Activated CD4-positive, CD25-positive, alpha-beta regulatory T cell (primary cell): ENCODE measurements at places on chromosomes 6 and 20.

GRCh38 chr6:96789871-96790270, 47.4 kb downstream of the GPR63 start:
- no peak for DNase-seq

DNA sequence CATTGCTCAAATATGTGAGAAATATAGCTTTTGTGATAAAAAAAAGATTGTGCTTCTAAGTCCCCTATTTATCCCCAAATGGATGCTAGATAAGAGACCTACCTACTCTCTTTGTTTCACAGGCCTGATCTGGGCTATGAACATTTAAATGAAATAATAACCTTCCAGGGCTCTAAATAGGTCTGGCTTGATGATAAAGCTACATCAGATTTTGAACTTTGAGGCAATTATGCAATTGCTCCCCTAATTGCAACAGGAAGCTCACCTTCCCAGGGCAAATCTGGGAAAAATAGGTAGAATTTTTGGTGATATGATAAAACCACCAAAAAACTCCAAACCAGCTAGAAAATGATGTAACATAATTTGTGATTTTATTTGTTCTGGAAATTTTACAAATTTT, 624.5 kb downstream of the PKHD1 start:
- DNase-seq = no peak

GRCh38 chr20:21089391-21089790, 16.8 kb downstream of the LINC00237 start:
- no peak for DNase-seq

DNA sequence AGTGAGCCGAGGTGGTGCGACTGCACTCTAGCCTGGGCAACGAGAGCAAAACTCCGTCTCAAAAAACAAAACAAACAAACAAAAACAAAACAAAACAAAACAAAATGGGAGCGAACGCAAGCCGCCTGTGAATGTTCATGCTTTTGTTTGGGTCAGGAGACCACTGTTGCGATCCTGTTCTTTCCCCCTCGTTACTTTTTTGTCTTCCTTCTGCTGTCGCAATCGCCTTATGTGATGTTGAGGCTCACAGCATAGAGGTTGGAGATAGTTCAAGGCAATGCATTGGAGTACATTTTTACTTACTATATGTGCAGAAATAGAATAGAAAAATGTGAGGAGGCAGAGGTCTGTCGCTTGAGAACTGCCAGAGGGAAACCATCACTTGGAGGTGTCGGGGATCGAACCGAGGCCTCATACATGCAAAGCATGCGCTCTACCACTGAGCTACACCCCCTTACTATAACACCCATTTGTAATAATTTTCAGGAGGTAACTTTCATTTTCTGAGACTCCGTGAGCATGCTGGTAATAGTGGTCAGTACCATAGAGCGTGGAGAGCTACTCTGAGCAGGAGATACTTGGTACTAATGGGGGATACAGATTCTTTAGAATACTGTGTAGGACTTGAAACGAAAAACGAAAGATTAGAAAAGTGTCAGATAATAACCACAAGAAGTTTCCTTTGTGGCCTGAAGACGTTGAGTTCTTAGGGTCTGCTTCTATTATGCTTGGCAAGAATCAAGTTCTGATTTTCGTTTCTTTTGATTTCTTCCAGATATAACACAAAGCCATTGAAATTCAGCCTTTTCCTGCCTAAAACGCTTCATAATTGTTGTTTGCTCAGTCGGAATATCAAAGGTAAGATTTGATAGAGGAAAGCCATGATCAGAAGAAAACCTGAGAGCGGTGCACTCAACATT, 121.1 kb downstream of the TRIM27 start:
- no peak for DNase-seq

DNA sequence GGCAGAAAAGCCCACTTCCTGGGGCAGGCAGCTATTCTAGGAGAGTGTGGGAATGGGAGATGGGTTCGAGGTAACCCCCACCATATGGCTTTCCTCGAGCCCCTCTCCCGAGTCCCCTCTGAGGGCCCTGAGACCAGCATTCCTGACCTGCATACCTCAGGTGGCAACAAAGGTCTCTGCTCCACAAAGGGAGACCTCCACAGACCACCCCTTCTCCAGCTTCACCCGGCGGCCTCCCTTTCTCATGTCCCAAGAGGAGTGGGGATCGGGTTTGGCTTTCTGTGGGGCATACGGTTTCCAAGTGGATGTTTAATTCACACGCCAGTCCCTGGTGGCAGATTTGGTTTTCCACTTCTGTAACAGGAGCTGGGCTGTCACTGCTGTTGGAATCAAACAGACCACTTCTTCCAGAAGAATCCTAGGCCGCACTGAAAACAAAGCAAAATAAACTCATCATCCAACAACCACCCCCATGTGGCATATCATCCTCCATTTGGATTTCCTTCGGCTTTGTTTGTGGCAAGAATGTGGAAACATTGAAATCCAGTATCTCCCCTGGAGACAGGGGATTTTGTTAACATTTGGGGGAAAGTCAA, 83.2 kb downstream of the DLL1 start:
- no peak for DNase-seq

GRCh38 chr6:115190534-115190933, 847.7 kb upstream of the HS3ST5 start:
- DNase-seq = no peak
